ENCODE measurements at places on chromosomes 16 and 17.

- DNase-seq = peak; percentile 38
These were observed 29.1 kb downstream of the AKAP1 start for GRCh38 chr17:57114085-57114673.

DNA sequence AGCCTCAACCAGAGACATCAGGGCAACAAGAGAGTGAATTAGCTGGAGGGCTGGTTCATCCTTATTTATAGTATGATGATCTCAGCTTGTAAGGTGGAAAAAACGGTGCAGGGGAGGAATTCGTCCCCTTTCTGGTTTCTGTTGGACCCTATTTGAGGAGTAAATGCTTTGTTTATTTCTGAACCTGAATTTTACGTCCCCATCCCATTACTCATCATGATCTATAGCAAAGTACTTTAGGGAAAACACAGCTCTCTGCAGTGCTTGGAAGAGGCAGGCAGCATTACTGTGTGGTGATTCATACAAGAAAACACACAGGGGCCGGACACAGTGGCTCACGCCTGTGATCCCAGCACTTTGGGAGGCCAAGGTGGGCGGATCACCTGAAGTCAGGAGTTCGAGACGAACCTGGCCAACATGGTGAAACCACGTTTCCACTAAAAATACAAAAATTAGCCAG, 8.0 kb upstream of the VAT1L start:
- no peak for DNase-seq

- no peak for DNase-seq
These were observed 140.9 kb downstream of the SHISA9 start for GRCh38 chr16:13042291-13042685.

DNA sequence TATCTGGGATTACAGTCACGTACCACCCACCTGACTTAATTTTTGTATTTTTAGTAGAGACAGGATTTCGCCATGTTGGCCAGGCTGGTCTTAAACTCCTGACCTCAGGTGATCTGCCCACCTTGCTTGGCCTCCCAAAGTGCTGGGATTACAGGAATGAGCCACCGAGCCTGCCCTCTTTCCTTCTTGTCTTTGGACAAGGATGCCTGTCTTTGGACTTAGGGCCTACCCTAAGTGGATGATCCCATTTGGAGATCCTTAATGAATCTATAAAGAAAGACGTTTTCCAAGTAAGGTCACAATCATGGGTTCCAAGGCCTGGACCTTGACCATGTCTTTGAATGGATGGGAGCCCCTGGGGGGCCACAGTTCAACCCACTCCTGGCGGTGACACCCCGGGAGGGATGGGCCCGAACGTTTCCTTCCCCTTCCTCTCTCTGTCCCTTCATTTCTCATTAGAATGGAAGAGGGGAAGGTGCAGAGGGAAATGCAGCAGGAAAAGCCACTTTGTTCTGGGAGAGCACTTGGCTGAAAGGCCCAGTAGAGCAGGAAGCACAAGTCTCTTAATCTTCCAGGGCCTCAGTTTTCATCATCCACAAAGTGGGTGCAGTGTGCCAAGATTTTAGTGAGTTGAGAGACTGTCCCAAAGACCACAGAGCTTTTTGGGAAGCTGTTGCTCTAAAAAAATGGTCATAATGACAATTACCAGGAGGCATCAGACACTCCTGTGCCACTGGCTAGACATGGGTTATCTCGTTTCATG, 353.3 kb downstream of the SEC14L1 start:
- DNase-seq = no peak
